ENCODE measurements at places on chromosomes 1 and 21.

GRCh38 chr1:119040906-119041305 lies 52.8 kb upstream of the TBX15 start:
- no peak for DNase-seq

DNA sequence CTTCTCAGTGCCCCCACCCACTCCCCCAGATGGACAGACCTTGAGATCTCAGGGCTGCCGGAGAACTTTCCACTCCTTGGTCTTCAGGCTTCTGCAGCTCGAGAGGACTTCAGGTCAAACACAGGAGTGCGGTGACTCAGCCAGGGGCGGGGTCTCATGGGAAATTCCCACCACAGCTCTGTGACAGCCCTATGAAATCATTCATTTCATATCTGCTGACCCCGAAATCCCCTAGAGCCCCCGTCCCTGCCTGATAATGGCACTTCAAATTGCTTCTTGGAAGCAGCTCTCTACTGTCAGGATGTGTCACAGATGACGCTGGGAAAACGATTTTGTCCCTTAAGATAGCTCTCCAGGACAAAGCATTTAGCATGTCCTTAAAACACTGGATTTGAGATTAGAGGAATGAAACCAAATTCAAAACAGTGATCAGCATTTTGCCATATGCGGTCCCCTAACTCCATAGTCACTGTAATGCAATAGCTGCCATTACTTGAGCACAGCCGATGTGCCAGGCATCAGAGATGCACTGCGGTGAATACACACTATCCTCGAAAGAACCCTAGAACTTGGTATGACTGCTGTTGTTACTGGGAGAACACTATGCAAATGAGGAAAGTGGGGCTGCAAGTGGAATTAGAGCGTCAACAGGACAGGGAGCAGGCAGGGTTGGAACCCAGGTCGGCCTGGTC lies at the start of gene TNFRSF9:
TSS of gene TNFRSF9 (minus strand) at position 95 of the 692 bp plus-strand sequence. CDS start 845 bp downstream, outside the sequence.
- DNase-seq = peak; percentile 66

DNA sequence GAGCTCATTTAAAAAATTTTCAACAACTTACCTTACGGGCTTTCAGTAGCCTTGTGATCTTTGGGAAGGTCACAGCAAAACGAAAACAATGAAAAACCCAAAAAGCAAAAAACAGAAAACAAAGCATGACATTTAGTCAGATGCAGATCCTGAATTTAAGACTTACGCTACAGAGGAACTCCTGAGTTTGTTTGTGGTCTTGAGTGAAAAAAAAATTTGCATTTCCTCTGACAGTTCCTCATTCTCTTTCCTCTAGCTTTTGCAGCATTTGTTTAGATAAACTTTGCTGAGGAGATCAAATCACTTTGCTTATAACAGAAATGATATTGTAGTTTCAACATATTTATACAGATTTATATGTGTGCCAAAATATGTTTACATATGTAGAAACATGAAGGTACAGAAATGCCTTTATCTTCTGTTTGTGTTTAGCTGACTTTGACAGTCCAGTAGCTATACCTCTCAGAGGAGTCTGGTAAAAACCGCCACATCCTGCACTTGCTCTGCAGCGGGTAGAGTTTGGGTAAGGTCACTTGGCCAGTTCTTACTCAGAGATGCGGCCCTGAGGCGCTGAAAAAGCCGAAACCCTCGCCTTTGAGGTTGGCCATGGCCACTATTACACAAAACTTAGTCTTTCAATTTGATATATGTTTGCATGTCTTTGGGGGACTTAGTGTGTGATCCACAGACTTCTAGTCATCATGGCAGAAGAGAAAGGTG lies 142.5 kb downstream of the TNR start:
- DNase-seq = no peak

- peak; percentile 96 for DNase-seq
Observed at GRCh38 chr1:32221980-32222755, at the start of the genes EIF3I and TMEM234. TSS of gene EIF3I (plus strand) at chr1:32222407. CDS start at chr1:32222442, 35 bp downstream. TSS of gene TMEM234 (minus strand) at chr1:32222353. CDS start at chr1:32222322, 31 bp downstream.

- peak; percentile 91 for DNase-seq
Observed at GRCh38 chr1:226809785-226810571, 60.4 kb upstream of the PSEN2 start.

DNA sequence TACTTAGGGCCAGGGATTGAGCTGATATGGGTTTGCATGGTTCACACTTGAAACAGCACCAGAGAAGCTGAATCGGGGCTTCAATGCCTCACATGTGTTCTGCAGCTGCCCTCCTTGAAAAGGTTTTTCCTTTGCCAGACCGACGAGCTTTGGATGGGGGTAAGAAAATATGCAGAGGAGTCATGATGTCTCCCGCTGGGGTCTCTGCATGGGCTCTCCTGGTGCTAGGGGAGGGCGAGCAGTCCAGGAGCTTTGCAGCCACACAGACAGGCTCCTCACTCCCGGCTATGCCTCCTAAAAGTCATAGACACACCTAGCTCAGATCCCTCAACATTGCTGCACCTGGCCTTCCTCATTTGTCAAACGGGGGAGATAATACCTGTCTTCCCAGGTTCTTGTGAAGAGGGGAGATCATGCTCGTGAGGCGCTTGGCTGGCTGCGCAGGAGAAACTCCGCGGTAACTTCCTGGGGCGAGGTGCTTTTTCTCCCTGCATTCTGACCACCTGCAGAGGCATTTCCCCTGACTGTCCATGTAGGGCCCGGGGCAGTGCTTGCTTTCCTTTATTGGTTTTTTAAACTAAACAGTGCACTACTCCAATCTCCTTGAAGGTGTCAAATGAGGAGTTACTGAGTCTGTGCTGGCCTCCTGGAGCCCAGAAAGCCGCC lies 112.4 kb downstream of the PLXNA2 start:
- no peak for DNase-seq

- peak; percentile 48 for DNase-seq
Observed at GRCh38 chr1:224786533-224787250, 142.8 kb upstream of the DNAH14 start.

- DNase-seq = peak; percentile 95
Observed at GRCh38 chr1:67724928-67725560, 40.0 kb downstream of the GADD45A start.

DNA sequence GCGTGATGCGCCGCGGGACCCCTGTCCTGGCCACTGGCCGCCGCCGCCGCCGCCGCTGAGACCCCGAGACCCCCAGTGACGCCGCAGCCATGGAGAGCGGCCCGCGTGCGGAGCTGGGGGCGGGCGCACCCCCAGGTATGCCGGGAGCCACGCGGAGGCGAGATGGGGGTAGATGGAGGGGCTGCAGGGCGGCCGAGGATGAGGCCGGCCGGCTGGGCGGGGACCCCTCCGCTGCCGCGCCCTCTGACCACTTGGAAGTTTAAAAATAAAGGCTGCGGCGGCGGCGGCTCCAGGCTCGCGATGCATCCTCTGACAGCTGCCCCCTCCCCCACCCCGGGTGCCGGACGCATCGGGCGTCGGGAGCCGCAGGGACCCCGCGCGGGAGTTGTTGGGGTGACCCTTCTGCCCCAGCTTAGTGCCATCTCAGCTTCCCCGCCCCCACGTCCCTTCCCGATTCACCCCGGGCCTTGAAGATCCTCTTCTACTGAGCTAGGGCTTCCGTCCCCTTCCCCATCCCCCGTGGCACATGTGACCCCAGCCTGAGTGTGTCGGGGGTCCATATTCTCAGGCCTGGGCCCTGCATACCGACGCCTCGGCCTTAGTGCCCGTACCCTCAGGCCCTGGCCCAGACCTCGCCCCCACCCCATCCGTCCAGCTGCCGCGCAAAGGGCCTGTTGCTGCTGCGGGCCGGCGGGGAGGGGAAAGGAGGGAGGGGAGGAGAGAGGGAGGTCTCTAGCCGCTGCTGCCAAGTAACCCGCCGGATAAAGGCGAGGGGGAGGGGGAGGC lies 562 bp downstream of the MAP7D1 start:
- DNase-seq = peak; percentile 86

- no peak for DNase-seq
Observed at GRCh38 chr1:240987928-240988327, 369.1 kb downstream of the RGS7 start.

GRCh38 chr1:39720094-39720999 lies 18.3 kb upstream of the PPIE start:
- peak; percentile 72 for DNase-seq

GRCh38 chr1:199279067-199279466 lies 640.2 kb downstream of the PTPRC start:
- no peak for DNase-seq

GRCh38 chr1:14516974-14517840 lies 81.3 kb upstream of the KAZN start:
- DNase-seq = peak; percentile 76

- no peak for DNase-seq
Observed at GRCh38 chr1:200974711-200975110, 48.8 kb downstream of the KIF21B start.

DNA sequence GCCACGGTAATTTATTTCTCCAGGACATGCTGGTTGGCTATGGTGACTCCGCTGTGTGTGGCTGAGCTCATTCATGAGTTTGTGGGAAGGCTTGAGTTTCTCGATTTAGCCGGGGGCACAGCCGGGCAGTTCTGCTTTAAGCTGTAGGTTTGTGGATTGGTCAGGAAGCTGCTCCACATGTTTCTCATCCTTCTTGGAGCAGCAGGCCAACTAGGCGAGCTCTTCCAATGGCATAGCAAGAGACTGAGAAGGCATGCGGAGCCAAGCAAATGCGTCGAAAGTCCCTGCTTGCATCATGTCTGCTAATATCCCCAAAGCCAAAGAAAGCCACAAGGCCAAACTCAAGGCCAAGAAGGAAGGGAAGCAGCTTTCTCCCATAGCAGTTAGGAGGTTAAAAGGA lies 71.6 kb upstream of the GREM2 start:
- no peak for DNase-seq

DNA sequence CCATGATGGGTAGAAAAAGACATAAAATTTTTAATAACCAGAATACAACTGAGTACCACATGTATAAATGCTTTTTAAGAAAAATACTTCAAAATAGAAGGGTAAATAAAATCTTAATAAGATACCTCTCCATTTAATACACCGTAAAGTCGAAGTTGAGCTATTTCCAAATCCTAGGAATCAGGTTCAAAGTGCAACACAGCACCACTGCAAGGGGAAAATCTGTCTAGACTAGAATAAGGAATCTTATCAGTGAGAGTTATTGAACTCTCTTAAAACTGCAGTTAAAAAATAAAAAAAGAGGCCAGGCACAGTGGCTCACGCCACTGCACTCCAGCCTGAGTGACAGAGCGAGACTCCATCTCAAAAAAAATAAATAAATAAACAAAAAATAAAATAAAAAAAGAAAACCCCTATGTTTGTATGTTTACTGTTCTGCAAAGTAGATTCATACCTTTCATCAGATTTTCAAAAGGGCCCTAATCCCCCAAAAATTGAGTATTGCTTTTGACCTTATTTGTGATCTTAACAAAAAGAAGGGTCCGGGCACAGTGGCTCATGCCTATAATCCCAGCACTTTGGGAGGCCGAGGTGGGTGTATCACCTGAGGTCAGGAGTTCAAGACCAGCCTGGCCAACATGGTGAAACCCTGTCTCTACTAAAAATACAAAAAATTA lies 109.0 kb downstream of the EIF4G3 start:
- DNase-seq = no peak

DNA sequence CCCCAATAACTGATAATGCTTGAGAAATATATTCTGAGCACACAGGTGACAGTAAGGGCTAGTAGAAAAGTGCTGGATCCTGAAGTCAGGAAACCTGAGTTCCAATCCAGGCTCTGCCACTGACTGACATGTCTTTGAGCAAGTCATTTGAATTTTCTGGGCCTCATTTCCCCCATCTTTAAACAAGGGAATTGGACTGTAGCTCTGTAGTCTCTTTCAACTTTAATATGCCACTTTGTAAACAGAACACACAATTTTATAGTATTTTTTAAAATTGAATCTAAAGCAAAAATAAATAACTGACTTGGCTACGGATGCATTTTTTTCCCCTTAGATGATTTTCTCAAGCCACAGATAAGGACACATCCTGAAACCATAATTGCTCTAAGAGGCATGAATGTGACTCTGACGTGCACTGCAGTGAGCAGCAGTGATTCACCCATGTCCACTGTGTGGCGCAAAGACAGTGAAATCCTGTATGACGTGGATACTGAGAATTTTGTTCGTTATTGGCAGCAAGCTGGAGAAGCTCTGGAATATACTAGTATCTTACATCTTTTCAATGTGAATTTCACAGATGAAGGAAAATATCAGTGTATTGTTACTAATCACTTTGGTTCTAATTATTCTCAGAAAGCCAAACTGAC lies 37.0 kb downstream of the LRIG2 start:
- DNase-seq = peak; percentile 84
